ENCODE measurements at places on chromosomes 6 and 20.
A peak's percentile ranks its signal among the peaks of the same experiment; 100 is the strongest.

- H3K4me3 ChIP-seq = no peak overlapping the region
- DNase-seq = no peak
- H3K27ac ChIP-seq = no peak overlapping the region
- H3K36me3 ChIP-seq = no peaks in the 10 kb centered on the region
- H3K27me3 ChIP-seq = peaks cover 12% of the 10 kb centered on the region
- peaks cover 5% of the 10 kb centered on the region for H3K4me1 ChIP-seq
Measured at GRCh38 chr6:150720774-150721233, 121.1 kb downstream of the PLEKHG1 start.

DNA sequence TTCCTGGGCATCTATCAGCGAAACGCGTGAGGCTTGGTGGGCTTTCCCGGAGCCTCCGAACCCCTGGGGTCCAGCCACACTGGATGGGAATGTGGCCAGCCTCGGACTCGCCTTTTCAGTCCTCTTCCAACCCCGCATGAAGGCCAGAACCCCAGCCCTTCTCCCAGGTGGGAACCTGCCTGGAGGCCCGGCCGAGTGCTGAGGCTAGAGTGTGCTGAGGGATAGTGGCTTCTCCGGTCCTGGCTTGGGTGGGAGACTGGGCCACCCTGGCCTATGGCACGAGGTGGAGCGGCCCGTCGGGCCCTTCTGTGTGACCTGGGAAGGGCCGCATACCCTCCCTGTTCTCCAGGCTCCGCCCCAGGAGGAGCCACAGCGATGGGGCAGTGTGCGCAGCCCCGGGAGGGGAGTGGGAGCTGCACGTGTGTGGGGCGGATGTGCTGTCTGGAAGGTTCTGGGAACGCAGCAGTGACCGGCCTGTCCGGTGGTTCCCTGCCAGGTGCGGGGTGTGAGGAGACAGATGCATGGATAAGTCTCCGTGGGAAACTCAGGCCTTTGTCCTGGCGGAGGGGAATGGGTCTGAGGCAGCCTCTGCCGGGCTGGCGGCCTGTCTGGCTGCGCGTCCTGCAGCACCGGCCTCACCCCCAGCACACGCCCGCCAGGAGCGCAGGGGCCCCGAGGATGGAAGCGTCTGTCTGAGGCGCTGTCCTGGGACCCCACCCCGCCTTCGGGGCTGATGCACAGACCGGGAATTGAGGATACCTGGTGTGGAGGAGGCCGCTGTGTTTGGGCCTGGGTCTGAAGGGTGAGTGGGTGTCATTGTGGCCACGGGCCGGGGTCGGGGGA lies 1.1 kb upstream of the BHLHE23 start:
- no peaks in the 10 kb centered on the region for H3K36me3 ChIP-seq
- no peak overlapping the region for H3K4me3 ChIP-seq
- peaks cover 6% of the 10 kb centered on the region for H3K4me1 ChIP-seq
- DNase-seq = no peak
- peaks cover 58% of the 10 kb centered on the region for H3K27me3 ChIP-seq

- no peak overlapping the region for H3K4me3 ChIP-seq
- H3K27me3 ChIP-seq = no peaks in the 10 kb centered on the region
- H3K36me3 ChIP-seq = no peaks in the 10 kb centered on the region
- peaks cover 10% of the 10 kb centered on the region for H3K4me1 ChIP-seq
- H3K27ac ChIP-seq = no peak overlapping the region
Measured at GRCh38 chr20:16620961-16621360, 47.7 kb upstream of the KIF16B start.

DNA sequence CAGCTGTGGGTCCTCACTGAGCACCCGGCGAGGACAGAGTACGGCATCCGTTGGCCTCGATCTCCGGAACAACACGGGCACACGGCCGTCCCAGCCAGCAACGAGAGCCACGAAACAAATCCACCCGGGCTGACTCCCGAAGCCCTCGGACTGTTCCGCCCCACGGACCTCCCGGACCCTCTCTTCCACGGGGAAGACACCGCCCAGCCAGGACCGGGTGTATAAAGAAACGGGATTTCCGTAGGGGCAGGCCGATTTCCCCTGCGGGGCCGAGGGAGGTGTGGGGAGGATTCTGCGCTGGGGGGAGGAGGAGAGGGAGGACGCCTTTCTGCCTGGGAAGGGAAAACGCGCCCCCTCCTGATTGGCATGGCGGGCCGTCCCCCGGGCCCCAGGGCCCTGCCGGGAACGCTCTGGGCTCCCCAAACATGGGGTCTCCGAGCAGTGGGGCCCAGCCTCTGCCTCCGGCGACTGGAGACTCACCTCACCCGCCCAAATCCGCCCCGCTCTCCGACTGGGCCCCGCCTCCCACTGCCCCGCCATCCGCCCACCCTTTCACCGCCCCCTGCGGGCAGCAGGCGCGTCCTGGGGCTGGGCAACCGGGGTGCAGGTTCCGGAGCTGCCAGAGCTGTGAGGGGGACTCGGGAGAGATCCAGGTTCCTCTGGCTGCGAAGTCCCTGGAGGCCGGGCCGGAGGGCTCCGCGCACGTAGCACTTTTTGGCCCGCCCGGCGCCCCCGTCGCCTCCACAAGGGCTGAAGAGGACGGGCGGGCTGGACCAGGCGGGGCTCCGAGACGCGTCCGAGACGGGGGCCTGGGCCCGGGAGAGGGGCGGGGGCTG lies 679 bp upstream of the PPDPF start:
- H3K36me3 ChIP-seq = peaks cover 32% of the 10 kb centered on the region
- peak; percentile 30 for DNase-seq
- peak overlapping the region; percentile 83 for H3K4me3 ChIP-seq
- no peak overlapping the region for H3K27ac ChIP-seq
- H3K4me1 ChIP-seq = no peaks in the 10 kb centered on the region
- H3K27me3 ChIP-seq = no peaks in the 10 kb centered on the region

- H3K36me3 ChIP-seq = no peaks in the 10 kb centered on the region
- H3K4me1 ChIP-seq = peaks cover 2% of the 10 kb centered on the region
- no peaks in the 10 kb centered on the region for H3K27me3 ChIP-seq
- DNase-seq = peak; percentile 14
- H3K4me3 ChIP-seq = no peak overlapping the region
- H3K27ac ChIP-seq = no peak overlapping the region
Measured at GRCh38 chr6:128432394-128432793, 88.0 kb downstream of the PTPRK start.

- no peak overlapping the region for H3K4me3 ChIP-seq
- H3K27me3 ChIP-seq = no peaks in the 10 kb centered on the region
- DNase-seq = no peak
- H3K36me3 ChIP-seq = peaks cover 19% of the 10 kb centered on the region
- H3K27ac ChIP-seq = no peak overlapping the region
- no peaks in the 10 kb centered on the region for H3K4me1 ChIP-seq
Measured at GRCh38 chr20:16314320-16314719, 258.9 kb downstream of the KIF16B start.

- H3K4me3 ChIP-seq = no peak overlapping the region
- H3K4me1 ChIP-seq = peaks cover 6% of the 10 kb centered on the region
- H3K27ac ChIP-seq = peak overlapping the region; percentile 53
Measured at GRCh38 chr6:24426729-24427446, 24.2 kb downstream of the MRS2 start.

DNA sequence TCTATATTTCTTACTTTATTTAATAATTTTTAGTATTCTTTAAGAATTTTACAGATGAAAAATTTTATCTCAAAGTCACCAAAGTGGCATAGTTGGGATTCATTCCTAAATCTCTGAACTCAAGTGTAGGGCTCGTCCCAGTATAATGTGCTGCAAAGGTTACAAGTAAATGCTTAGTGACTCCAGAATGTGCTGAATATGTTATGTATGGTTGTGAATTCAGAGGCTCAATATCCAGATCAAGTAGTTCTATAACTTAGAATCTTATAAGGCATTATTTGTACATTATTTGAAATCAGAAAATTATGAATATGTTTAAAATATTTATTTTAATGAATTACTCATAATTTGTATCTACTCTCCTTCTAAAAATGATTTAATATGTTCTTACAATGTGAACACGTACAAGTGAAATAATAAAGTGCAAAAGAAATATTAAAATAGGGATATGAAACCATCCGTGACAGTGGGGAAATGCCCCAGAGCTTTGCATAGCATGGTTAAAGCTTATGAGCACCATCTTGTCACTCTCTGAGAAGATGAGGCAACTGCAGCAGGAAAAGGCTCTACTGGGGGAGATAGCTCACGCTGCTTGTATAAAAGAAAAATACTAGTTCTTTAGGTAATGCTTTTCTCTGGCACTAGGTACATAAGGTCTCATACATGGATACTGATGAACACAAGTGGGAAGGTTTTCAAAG lies 259.0 kb downstream of the FOXC1 start:
- H3K36me3 ChIP-seq = no peaks in the 10 kb centered on the region
- no peaks in the 10 kb centered on the region for H3K27me3 ChIP-seq
- no peak for DNase-seq

DNA sequence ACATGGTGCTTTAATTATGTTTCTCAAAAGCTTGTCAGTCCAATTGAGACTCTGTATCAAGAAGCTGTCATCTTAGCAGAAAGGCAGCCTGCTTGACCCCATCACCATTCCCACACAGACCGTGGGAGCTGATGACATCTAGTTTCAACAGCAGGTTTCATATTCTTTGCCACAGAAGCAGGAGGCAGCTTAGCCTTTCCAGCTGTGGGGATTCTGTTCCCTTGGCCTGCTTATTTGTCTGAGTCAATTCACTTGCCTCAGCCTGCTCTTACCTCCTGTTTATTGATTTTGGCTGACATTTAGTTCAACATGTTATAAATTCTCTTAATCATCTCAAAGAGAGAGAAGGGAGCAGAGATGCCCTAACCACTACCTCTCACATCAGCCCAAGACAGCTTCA lies 527.7 kb downstream of the ADGRB3 start:
- H3K27me3 ChIP-seq = peaks cover 30% of the 10 kb centered on the region
- no peaks in the 10 kb centered on the region for H3K36me3 ChIP-seq
- no peaks in the 10 kb centered on the region for H3K4me1 ChIP-seq
- no peak overlapping the region for H3K4me3 ChIP-seq
- DNase-seq = no peak

GRCh38 chr6:105896052-105896820 lies 189.9 kb upstream of the PRDM1 start:
- no peak overlapping the region for H3K27ac ChIP-seq
- H3K4me3 ChIP-seq = no peak overlapping the region
- DNase-seq = no peak
- H3K36me3 ChIP-seq = no peaks in the 10 kb centered on the region

DNA sequence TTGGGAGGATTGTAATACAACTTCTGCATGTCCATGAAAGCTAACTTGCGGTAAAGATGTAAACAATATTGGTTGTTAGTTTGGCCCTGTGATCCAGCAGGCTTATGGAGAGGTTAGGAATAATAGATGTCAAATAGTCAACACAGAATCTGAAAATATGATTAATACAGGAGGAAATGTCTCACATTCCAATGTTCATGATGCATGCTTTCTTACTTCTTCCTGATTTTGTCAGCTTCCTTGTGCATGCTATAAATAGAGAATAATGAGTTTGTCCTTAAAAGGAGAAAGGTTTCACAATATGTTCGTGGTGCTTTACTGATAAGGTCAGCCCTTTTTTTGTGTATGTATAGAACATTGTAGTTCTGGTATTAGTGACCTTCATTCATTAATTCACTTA lies 136.7 kb downstream of the MMUT start:
- H3K36me3 ChIP-seq = no peaks in the 10 kb centered on the region
- peak; percentile 62 for DNase-seq
- H3K4me3 ChIP-seq = no peak overlapping the region
- peak overlapping the region; percentile 74 for H3K27ac ChIP-seq
- peaks cover 13% of the 10 kb centered on the region for H3K4me1 ChIP-seq

GRCh38 chr6:113489952-113490746 lies 367.0 kb upstream of the MARCKS start:
- H3K4me1 ChIP-seq = no peaks in the 10 kb centered on the region
- H3K27ac ChIP-seq = no peak overlapping the region
- no peak overlapping the region for H3K4me3 ChIP-seq
- DNase-seq = peak; percentile 30
- H3K36me3 ChIP-seq = no peaks in the 10 kb centered on the region
- H3K27me3 ChIP-seq = no peaks in the 10 kb centered on the region

DNA sequence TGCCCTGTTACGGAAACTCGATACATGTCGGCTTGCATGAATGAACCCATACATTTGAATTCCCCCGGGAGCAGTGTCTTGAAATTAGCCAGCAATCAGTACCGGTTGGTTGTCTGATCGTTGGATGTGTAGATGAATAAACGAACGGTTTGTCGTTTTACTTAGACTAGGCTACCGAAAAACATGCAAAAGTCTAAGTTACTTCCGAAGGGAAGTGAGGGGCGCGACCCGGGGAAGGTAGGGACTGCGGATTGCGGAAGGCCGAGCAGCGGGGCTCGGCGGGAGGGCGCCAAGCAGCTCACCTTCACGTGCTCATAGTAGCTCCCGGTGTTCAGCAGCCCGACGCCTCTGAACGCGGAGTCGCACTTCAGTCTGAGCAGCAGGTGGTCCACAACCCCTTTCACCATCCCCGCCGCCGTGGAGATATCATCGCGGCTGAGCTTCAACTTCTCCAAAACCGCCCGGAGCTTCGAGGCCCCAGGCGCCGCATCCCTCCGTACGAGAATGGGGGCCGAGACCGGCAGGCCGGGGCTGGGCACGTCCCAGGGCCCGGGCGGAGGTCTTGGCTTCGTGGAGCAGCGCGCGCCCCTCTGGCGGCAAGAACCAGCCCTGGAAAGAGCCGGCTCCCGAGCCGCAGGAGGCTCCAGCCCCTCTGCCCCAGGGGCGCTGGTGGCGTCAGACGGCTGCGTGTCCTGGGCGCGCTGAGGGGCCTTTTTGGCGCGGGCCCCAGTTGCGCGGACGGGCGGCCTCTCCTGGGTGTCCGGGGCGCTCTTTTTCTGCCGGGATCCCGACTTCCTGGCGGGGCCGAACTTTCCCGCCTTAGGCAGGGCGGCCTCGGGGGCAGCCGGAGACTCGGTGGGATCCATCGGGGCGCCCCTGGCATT lies 632 bp downstream of the CGAS start:
- H3K27me3 ChIP-seq = no peaks in the 10 kb centered on the region
- peaks cover 25% of the 10 kb centered on the region for H3K4me1 ChIP-seq
- H3K36me3 ChIP-seq = peaks cover 28% of the 10 kb centered on the region
- H3K27ac ChIP-seq = peak overlapping the region; percentile 76
- DNase-seq = peak; percentile 54

DNA sequence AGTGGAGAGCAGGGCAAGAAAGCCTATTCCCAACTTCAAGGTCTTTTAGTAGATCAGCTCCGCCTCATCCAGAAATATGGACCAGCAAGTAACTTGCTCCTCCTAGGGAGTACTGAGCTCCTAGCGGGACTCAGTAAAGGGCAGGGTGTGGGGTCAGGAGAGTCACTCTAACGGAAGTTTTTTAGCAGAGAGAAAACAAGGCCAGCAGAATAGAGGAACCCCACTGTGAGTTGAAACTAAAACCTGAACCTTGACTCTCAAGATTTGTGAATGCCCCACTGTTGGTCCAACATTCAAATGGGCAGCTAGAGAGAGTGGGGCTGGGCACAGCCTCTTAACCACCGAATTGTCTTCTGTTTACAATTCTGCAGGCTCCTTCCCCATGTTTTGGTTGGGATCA lies 244.8 kb downstream of the FARS2 start:
- DNase-seq = no peak
- H3K4me3 ChIP-seq = no peak overlapping the region
- no peak overlapping the region for H3K27ac ChIP-seq
- no peaks in the 10 kb centered on the region for H3K27me3 ChIP-seq
- H3K36me3 ChIP-seq = peaks cover 5% of the 10 kb centered on the region
- H3K4me1 ChIP-seq = no peaks in the 10 kb centered on the region
